ENCODE measurements at places on chromosomes 3 and 15.

GRCh38 chr3:27723815-27724458, 1.8 kb upstream of the EOMES start:
- no peak for DNase-seq

- DNase-seq = no peak
Measured at GRCh38 chr3:197204736-197205135, 93.7 kb downstream of the DLG1 start.

DNA sequence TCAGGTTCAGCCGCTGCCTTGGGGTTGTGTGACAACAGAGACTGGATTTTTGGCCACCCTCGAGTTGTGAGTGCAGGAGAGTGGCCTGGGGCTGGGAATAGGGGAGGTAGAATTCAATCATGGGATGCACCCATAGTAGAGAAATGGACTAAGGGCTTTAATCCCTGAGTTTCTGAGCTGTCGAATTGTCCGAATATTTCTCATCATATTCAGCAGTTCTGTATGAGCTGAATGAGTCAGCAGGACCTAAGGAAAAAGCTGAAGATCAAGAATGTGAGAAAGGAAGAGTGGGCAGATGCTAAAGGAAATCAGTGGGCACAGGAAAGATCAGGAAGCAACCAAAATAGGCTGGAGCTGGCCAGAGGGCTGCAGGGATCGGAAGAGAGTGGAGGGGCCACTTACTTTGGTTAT, 44.4 kb upstream of the SACM1L start:
- DNase-seq = peak; percentile 86

DNA sequence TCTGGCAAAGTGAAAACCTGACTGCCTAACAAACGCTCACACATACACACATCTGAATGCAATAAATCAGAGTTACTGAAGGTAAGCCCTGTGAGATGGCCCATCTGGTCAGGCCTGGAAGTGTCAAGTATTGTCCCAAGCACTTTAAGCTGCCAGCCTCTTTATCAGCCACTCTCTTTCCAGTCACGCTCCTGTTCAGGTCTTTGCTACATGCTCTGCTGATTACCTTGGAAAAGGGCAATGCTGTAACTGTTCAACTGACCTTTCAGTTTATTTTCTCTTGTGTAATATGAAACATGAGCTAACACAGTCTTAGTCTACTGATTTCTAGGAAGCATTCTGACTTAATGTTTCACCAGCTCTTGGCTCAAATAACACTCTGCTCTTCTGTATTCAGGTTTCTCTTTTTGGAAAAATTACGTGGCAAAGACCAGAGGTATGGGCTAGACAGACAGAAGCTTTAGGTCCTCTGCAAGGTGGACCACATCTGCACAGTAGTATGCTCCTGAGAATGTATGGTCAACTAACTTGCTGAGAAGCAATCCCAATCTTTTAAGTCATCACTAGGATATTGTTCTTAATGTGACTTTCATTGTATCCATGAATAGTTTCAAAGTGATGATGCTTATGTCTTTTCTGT, 44.5 kb downstream of the GBE1 start:
- DNase-seq = peak; percentile 57

DNA sequence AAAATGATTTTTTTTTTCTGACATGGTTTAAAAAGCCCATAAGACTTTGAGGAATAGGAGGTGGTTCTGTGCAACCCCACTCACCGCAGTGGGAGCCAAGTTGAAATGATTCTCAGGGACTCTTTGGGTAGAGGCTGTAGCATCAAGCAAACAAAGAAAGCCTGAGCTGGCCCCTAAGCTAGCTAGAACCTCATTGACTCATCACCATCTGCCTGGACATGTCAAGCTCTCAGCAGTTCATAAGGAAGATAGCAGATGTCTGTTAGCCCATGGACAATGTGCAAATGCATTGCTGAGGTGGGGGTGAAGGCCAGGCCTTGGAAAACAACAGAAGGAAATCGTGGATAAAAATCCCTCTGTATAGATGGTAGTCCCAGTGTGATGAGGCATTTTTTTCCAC, 234.8 kb downstream of the NR2F2 start:
- no peak for DNase-seq

- DNase-seq = no peak
Measured at GRCh38 chr3:74329096-74329495, 285.4 kb downstream of the CNTN3 start.

DNA sequence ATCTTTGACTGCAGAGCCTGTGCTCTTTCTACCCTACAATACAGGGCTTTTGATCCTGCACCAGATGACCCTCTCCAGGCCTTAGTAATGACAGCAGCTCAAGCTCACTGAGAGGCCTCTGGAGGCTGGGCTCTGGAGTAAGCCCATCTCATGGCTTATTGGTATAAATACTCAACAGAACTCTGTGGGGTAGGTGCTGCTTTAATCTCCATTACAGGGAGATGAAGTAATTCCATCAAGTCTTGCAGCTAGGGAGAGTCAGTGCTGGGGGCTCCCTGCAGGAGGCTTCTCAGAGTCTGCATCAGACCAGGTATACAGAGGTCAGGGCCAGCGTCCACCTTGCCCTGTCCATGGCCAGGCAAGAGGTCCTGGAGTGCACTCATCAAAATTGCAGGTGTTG, 89.2 kb upstream of the SLC6A11 start:
- no peak for DNase-seq

- DNase-seq = no peak
Measured at GRCh38 chr15:82999426-82999825, 12.0 kb downstream of the C15orf40 start.

DNA sequence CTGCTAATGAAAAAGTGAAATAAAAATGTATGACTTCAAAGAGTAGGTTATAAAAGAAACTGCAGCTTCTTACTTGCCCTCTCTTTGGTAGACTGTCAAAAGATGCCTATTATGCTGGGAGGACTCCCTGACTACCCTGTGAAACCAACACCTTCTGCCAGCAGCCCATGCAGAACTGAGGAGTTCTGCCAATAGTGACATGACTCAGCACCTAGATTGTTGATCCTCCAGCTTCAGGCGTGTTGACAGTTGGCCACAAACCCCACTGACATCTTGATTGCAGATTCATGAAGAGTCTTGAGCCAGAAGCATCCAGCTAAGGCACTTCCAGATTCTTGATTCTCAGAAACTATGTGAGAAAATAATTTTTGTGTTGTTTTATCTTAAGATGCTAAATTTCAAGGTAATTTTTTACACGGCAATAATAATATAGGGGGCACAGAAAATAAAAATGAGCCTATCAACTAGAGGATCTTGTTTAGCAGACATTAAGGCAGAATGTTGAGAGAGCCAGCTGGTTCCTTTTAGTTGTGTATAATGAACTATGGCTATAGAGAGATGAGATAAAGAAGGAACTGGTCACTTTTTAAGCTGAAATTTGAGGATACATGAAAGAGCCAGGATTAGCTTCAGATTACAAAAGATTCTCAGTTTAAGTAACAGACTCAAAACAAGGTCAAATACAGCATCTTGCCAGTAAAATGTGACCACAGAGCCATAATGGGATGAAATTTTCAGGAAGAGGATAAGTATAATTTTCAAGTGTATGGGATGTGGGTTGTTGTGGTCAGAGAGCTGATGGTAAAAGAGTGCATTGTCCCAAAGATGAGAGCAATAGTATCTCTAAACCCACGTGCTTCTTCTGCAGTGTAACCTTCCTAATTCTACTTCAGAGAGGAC, 588.7 kb upstream of the CBLB start:
- peak; percentile 97 for DNase-seq

- DNase-seq = peak; percentile 56
Measured at GRCh38 chr3:56890448-56891091, 88.8 kb upstream of the ARHGEF3 start.

GRCh38 chr15:83446904-83447709, at the start of gene SH3GL3:
SH3GL3 (plus strand) TSS chr15:83447341; CDS start chr15:83447534, 193 bp downstream.
- DNase-seq = peak; percentile 70

- DNase-seq = no peak
Measured at GRCh38 chr3:180362081-180362480, 239.9 kb upstream of the TTC14 start.

DNA sequence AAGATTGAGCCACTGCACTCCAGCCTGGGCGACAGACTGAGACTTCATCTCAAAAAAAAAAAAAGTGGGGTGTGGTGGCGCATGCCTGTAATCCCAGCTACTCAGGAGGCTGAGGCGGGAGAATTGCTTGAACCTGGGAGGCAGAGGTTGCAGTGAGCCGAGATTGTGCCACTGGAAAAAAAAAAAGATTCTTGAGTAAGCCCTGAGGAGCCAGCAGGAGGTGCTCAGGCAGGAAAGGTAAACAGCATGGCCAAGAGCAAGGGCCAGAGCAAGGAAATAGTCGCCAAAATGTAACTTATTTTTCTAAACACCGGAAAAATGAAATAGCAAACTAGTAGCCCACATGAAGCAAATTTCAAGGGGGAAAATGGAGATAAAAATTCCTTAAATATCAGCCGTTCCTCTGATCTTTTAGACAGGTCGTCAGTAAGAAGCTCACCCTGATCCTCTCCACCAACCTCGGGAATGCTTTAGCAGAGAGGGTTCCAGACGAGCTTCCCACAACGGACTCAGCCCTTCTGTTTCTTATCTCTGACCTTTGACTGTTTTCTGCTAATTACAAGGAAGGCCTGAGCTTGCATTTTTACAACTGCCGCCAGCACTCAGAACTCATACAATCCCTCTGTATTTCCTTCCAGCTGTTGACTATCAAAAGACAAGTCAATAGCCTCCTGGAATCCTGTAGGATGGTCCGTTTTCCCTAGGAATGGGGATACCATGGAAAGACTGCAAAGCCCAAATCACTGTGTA, 45.0 kb upstream of the AKAP13 start:
- DNase-seq = no peak

DNA sequence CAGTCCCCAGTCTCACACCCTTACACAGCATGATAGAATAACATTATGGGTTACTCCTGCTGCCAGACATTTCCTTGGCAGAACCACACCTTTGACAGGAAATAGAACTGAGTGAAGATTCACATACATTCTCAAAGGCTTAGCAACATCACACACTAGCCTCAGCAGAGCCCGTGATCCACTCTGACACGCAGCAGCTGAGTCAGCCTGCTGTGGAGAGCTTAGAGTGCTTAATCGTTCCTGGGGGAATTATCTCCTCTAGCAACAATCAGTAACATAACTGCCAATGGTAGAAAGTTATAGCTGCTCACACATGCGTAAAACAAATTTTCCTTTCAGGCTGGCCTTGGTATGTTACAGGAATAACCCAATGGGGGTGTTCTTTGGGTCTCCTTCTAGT, 382.1 kb downstream of the GAP43 start:
- peak; percentile 99 for DNase-seq

DNA sequence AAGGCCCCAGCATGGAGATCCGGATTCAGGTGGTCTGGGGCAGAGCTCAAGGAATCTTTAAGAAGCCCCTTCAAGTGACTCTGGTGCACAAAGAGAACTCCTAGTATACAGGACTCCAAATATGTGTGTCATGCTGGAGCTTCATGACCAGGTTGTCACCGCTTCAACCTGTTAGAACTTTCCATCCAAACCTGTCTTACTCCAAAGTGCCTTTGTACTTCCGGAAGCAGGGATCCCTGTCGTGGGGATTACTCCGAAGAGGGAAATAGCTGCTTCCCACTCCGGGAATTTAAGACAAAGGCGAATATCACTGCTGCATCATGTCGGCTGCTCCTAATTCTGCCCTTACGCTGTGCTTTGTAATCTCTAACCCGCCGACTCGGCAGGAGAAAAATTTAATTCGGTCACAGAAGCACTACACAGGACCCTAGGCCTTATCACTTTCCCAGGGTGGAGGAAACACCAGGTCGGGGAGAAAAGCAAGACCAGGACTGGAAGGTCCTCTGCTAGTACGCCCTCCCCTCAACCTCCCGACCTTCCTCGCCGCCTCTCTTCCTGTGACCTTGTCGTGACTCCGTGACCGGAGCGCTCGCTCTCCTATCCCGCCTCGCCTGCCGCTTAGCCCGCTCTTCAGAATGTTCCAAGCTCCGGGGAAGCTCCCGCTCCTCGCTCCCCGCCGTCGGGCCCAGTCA, 730 bp downstream of the HIGD1A start:
- no peak for DNase-seq

Measured in fibroblast of upper back skin (primary cell).